Activated naive CD4-positive, alpha-beta T cell (primary cell): ENCODE measurements at places on chromosomes 16 and 17.

DNA sequence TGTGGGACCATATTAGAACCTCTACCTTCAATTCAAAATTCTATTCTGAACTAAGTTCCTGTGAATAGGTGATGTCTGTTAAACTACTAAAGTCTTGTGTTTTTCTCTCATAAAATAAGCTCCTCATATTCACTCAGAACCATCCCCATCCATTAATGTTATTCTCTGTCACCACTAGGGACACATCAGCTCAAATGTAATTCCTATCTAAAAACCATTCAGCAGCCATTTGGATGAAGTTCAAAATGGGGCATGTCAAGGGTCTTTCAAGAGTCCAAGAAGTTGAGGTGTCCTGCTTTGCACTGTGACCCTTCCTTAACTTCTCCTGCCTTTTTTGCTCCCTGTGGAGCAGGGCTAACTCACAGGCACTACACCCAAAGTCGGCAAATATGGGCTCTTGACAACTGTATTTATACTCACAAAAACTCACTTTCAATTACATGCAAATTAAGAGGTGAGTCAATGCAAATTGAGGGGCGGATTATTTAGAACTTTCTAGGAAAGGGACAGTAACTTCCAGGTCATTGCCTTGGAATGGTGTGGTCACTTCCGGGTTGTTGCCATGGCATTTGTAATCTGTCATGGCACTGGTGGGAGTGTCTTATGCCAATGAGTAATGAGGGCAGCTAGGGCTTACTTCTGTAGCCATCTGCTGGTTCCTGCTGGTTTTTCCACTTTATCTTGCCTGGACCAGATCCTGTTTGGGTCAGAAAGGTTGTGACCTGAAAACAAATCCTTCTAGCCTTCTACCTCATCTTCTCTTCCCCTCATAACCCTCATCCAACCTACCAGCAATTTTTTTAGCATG lies 128.2 kb upstream of the COX10 start:
- no peak for DNase-seq

DNA sequence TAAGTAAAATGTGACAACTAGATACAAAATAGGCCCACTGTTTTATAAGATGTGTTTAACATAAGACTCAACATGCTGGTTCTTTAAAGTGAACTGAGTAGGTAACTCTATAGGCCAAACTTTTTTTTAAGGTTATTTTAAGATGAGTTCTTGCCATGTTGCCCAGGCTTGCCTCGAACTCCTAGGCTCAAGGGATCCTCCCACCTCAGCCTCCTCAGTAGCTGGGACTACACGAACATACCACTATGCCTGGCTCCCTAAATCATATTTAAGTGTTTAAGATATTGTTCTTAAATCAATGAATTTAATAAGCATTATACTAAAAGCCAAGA lies 69.9 kb downstream of the USP32 start:
- no peak for DNase-seq

- DNase-seq: no peak
These were observed 35.1 kb downstream of the IGF2BP1 start for GRCh38 chr17:49031965-49032928.

DNA sequence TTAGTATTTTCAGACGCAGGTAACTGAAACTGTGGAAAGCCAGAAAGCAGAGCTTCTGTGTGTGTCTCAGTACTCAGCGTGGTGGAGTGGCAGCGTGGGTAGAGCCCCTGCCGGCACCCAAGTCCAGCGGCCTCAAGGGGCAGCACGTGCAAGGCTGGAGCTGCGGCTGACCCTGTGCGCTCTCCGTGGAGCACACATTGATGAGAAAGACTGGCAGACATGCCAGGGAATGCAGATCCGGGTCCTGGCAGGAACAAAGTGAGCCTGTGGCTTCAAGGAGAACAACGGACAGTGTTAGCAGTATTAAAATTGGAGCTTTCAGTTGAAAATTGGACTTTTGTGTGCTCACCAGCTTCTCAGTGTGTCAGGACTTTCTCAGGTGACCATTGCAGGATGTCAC lies 23.3 kb downstream of the ZC3H18 start:
- no peak for DNase-seq

DNA sequence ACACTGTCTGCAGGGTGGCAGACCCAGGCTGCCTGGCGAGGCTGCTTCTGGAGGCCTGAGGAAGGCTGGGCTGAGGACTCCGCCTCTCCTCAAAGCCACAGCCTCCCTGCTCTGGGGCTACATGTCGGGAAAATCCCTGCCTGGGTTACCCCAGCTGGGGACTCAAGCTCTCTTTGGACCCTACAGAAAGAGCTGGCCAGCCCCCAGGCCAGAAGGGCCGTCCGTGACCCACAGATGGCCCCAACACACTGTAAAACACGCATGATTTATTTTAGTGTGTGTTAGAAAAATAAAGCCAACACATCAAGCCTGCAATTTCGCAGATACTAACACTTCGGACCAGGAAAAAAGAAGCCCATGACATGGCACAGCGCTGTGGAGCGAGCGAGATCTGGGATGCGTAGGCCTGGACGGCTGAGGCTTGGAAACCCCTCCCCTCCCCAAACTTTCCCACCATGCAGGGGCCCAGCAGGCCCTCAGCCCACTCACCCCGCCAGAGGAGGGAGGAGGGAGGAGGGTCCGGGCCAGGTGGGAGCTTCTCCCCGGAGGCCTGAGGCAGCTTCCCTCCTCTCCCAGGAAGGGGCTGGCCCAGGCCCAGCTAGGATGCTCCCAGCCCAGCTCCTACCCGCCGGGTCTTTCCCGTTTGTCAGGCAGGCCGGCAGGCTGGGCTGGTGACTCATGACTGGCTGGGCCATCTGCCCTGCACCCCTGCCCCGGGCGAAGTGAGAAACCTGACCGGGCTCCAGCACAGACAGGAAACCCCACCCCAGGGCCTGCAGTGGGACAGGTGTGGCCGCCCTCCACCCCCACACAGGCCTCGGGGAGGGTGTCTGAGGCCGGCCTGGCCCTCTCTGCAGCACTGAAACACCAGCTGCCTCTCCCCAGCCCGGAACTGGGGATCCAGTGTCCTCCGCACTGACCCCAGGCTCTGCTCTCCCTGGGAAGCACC lies 34.1 kb upstream of the SLC38A10 start:
- no peak for DNase-seq

DNA sequence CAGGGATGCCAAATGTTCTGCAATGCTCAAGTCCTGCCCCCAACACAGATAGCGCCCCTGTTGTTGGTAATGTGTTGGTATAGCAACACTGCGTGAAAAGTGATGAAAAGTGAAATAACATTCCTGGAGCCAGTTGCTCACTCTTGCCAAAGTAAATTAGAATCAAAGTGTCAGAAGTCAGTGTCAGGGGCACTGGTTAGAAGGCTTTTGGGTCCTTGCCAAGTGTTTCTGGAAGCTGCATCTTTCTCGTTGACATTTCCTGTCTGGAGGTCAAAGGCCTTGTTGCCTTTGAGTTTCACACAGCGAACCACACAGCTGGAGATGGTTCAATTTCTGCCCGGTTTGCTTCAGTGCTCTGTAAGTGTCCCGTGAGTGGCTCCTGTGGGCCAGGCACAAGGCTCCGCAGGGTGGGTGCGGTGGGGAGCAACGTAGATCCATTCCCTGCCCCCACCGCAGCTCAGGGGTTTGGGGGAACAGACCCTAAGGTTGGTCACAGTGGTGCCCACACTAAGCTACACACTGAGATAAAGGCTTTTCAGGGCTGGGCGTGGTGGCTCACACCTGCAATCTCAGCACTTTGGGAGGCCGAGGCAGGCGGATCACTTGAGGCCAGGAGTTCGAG lies 3.6 kb upstream of the SLC16A5 start:
- no peak for DNase-seq

DNA sequence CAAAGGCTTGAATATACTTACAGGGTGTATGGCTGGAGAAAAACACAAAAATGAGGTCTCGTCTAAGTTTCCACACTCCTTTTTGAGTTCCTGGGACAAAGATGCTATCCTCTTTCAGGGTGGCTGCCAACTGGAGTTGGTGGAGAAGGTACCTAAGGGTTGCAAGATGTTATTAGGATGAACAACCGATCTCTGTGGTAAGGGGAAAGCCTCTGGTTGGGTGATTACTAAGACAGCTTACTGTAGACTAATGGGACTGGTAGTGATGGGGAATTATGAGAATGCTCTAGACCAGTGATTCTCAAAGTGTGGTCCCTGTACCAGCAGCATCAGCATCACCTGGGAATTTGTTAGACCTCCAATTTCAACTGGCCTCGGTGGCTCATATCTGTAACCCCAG lies 6.0 kb downstream of the ADAT1 start:
- no peak for DNase-seq

GRCh38 chr16:31464348-31464769 lies 5.1 kb downstream of the ARMC5 start:
- DNase-seq: no peak

- DNase-seq: no peak
These were observed 1.8 kb upstream of the ANKRD11 start for GRCh38 chr16:89491974-89492687.

DNA sequence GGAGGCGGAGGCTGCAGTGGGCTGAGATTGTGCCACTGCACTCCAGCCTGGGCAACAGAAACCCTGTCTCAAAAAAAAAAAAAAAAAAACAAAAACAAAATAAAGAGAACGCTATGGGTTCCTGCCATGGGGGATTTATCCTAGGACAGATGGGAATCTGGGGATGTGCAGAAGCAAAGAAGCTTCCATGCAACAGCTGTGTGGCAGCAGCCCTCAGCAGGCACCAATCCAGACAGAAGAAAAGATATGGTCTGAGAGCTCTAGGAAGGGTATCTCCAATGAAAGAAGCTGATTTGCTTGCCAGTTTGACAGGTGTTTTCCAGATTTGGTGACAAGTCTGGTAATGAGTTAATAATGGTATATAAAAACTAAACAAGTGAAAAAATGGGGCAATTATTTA lies 11.6 kb downstream of the MYO19 start:
- DNase-seq: no peak
